HepG2 (cell line): ENCODE measurements at places on chromosomes 7 and 10. TPM values are rescaled to one million over a fixed set of nuclear protein-coding genes. Genes with fewer than 3 reads are reported as not detected.

Gene SPDYE8
- total RNA-seq = not detected in 2 replicates

Gene PMPCB
- total RNA-seq = 75.9 and 80.8 TPM in 2 replicates

Gene AKR1C8
- not detected in 2 replicates for total RNA-seq

Gene PDGFA
- 0.80 and 1.5 TPM in 2 replicates for total RNA-seq

Gene ATG9B
- total RNA-seq = not detected in 2 replicates

Gene C10orf105
- not detected in 2 replicates for total RNA-seq

Gene SCRN1
- 49.8 and 74.4 TPM in 2 replicates for total RNA-seq

Gene ZP3
- total RNA-seq = not detected in 2 replicates

Gene HKDC1
- total RNA-seq = 5.1 and 12.4 TPM in 2 replicates

Gene KCNMA1
- total RNA-seq = 0.02 TPM in 1 of 2 replicates, not detected in the other

Gene PRPS1L1
- not detected in 2 replicates for total RNA-seq

Gene GPR15LG
- total RNA-seq = not detected in 2 replicates

Gene HABP2
- 0.13 TPM in 1 of 2 replicates, not detected in the other for total RNA-seq

Gene TMEM184A
- 3.1 and 9.5 TPM in 2 replicates for total RNA-seq

DNA sequence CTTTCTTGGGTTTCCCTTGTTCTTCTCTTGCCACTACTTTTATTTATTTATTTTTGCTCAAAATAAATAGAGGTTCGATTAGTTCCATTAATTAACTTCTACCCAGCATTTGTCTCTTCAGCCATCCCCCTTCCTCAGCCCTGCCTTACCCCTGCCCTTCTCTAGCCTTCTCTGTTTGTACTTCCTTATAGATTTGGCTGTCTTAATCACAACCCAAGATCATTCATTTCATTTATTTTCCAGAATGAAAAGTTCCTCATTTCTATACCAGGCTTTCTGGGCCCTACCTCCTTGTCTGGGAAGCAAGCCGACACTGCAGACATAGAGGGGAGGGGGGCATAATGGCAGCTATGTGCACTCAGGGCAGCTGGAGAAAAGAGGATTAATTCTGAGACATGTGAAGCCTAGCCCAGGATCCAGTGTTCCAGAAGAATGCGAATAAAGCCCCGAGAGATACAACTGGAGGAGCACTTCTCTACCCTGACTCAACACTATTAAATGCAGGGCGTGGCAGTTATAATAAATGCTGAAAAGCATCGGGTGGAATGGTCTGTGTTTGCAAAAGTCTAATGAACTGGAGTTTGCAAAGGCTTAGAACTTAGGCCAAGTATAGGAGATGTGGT is 6.4 kb upstream of the PDCD4 start:
- DNase-seq = no peak

- DNase-seq = peak; percentile 54
Observed at GRCh38 chr7:138666385-138666784, 34.8 kb downstream of the SVOPL start.

DNA sequence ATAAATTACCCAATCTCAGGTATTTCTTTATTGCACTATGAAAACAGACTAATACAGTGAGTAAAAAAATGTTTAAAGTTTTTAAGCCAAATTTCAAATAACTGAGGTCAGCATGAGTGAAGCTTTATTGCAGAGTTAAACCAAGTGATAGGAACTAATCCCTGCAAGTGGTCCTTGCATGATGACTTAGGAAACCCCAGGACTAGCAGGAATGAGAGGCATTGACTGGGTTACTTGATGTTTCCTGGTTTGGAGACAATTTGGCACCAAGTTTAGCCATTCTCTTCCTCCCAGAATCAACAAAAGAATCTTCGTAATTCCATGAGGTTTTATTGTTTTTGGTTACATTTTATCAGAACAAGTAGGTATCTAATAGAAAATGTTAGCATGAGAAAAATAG is 194.2 kb downstream of the BICC1 start:
- DNase-seq = no peak

- no peak for DNase-seq
Observed at GRCh38 chr10:98168766-98169165, 34.3 kb downstream of the R3HCC1L start.

GRCh38 chr7:87872346-87872745 is 3.8 kb downstream of the SLC25A40 start:
- no peak for DNase-seq

- DNase-seq = no peak
Observed at GRCh38 chr10:126500866-126501265, 112.6 kb upstream of the ADAM12 start.

DNA sequence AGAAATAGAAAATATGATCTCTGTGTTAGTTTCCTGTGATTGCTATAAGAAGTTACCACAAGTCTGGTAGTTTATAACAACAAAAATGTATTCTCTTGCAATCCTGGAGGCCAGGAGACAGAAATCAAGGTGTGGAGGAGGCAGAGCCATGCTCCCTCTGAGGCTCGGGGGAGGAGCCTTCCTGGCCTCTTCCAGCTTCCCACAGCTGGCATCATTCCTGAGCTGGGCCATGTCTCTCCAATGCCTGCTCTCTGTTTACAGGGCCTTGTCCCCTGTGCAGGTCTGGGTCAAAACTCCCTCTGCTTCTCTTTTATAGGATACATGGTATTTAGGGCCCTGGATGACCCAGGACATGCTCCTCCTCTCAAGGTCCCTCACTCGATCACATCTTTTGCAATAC is 81.3 kb upstream of the RET start:
- no peak for DNase-seq

DNA sequence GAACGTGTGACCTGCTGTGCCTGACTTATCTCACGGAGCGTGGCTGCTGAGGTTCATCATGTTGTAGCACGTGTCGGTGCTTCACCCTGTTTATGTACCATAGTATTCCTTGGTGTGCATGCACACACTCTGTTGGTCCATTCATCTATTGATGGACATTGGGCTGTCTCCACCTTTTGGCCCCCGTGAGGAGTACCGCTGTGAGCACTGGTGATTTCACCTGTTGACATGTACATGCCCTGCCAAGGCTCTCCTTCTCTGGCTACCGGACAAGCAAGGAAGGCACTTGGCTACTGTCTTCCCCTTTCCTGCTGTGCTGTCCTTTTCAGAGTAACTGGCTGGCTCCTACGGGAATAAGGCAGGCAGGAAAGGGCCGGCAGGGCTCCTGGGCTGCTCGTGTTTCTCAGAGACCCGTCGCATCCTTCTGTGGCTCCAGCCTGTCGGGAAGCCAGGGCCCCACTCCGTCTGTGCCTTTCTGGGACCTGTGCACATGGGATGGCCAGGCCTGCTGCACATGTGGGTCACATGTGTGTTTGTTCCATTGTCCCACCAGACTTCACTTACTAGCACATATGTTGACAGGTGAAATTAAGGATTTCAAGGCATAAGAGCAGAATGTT is 17.8 kb upstream of the TBRG4 start:
- no peak for DNase-seq

GRCh38 chr10:133087679-133088178 is at the start of gene ADGRA1:
ADGRA1 (plus strand) TSS chr10:133087924; CDS start chr10:133088910, 986 bp downstream.
- DNase-seq = no peak

DNA sequence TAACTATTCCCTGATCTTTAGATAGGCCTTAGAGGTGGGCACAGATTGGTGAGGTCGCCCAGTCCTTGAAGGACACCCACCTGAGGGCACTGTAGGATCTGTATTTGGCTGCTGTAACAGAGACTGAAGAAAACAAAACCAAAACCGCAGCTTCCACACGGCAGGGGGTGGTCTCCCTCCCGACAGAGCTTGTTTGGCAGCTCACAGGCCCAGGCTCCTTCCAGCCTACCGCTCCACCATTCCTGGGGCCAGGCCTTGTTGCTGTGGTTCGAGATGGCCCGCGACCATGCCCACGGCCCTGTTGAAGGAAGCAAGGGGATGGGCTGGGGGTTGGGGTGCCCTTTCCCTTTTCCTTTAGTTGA is 30.4 kb downstream of the ZNF783 start:
- no peak for DNase-seq

- peak; percentile 33 for DNase-seq
Observed at GRCh38 chr7:106065575-106066500, 46.3 kb downstream of the SYPL1 start.

DNA sequence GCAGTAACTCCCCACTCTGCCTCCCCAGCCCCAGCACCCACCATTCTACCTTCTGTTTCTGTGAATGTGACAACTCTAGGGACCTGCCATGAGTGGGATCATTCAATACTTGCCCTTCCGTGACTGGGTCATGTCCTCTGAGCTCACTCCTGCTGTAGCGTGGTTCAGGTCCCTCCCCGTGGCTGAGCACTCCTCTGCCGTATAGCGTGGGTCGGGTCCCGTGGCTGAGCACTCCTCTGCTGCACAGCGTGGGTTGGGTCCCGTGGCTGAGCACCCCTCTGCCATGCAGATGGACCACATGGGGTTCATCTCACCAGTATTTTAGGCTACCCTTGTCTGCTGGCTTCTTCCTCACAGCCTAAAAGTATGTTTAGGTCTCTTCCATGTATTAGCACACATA is 43.0 kb downstream of the INSIG1 start:
- DNase-seq = no peak

DNA sequence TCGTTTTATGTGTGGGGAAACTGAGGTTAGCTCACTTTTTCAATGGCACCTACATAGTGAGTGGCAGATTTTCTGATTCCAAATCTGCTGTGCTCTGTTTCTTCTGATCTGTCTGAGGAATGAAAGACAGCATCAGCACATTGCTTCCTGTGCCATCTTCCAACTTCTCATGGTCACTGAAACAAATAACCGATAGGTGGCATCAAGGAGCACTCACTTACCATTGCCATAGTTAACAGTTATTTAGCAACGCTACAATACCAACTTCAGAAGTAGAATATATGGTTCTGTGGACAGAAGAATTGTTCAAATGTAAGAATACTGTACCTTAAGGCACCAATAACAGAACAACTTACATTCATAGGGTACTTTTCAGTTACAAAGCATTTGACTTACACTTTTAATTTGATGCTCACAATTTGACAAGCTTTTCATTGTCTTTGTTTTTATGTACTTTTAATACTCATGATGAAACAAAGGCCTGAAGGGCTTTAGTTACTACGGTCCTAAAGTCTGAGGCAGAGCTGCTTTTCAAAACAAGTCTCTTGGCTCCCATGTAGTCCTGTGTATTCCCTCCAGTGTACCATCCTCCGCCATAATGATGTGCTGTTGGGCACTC is 228.9 kb upstream of the TCF7L2 start:
- peak; percentile 31 for DNase-seq

DNA sequence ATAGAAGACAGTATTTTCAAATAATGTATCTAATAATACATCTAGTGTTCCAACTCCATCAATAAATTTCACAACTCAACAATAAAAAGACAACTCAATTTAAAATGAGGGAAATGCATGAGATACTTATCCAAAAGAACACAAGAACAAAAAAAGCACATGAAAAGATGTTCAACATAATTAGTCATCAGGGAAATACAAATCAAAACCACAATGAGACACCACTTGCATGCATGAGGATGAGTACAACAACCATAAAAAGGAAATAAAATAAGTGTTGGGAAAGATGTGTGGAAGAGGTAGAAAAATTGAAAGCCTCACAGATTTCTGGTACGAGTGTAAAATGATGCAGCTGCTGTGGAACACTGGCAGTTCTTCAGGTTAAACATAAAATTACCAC is 111.6 kb upstream of the PTPRZ1 start:
- DNase-seq = no peak

DNA sequence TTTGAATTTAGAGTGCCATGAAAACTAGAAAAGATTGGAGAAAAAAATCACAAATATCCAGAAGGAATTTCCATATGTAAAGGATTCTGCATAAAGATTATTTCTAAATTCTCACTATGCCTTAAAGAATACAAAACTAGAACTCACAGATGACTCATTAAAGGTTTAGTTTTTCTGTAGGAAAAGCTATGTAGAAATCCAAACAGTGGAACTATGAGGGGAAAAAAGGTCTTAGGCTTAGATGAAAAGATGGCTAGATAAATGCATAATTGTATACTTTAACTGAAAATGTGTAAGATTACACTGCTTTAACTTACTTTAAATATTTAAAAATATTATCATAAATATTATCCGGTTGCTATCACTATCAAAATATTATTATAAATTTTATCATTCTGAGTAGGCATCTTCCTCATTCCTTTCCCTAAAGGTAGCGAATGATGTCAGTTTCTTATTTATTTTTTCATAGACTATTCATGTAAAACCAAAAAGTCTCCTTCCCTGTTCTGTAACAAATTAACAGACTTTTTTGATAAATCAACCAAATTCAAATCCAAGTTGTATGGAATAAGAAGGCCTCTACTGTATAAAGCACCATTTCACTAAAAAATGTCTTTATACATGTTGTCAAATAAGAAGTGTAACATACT is 69.1 kb upstream of the COMTD1 start:
- DNase-seq = no peak

DNA sequence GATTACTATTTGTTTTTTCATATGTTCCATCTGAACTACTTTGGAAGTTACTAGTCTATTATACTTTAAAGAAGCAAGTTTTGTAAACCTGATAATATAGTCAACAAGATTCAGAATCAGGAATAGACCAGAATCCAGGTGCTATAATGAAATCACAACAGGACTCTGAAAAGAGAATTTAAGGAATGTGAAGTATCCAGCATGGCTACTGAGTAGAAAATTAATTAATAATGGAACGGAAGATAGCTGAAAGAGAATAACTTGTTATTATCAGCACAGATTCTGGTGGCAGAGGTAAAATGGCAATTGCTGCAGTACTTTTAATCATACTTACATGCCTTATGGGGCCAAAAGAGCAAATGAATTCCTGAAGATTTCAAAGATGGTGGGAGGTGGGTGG is 43.1 kb upstream of the CHCHD3 start:
- no peak for DNase-seq

DNA sequence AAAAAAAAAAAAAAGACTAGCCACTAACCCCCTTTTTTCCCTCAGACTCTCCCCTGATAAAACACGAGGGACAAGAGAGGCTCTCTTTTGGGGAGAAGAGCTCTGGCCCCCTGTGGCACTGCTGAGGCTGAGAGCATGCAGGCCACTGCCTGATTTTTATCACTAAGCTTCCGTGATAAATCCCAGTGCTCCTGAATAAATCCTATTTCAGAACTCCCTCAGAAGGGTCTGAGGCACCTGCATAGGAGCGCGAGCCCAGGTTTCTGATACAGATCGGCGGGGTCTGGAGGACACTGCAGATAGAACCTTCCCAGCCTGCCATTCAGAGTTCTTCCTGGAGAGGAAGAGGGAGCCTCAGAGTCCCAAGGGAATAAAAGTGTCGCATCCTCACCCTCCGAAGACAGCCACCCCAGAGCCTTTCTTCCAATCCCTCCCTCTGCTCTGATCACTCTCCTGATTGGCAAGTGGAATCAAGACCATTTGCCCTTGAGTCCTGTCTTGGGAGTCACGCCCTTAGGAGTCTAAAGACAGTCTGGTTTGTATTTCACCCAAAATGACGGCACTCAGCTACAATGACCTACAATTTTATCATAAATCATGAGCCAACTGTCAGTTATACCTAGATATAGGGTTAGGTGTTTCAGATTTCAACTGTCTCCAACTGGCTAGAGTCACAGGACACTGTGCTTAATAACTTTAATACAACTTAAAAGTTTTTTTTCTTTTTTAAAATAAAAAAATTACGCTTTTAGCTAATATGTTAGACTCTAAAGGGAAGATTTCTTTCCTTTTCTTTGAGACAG is 153.5 kb downstream of the RNF216 start:
- DNase-seq = no peak

DNA sequence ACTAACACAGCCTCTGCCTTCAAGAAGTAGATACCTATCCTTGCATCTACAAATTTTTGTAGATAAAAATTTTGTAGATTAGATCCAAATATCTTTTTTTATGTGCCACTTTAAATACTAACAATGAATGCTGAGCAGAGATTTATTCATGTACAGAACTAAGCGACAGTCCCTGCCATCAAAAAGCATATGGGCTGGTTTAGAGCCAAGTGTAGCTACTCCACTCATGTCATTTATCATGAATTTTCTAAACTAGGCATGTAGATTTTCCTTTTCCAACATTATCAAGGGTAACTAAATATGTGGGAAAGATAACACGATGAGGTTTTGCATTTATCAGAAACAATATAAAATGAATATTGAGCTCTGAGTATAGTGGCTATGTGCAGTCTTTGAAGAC is 857.5 kb downstream of the XPNPEP1 start:
- no peak for DNase-seq
